Activated CD4-positive, alpha-beta T cell treated with anti-CD3 and anti-CD28 coated beads, Interleukin-2, amount 10 ng/mL, durations not matched to agents 24 days and 14 days (primary cell): ENCODE measurements at places on chromosomes 2 and 18.

DNA sequence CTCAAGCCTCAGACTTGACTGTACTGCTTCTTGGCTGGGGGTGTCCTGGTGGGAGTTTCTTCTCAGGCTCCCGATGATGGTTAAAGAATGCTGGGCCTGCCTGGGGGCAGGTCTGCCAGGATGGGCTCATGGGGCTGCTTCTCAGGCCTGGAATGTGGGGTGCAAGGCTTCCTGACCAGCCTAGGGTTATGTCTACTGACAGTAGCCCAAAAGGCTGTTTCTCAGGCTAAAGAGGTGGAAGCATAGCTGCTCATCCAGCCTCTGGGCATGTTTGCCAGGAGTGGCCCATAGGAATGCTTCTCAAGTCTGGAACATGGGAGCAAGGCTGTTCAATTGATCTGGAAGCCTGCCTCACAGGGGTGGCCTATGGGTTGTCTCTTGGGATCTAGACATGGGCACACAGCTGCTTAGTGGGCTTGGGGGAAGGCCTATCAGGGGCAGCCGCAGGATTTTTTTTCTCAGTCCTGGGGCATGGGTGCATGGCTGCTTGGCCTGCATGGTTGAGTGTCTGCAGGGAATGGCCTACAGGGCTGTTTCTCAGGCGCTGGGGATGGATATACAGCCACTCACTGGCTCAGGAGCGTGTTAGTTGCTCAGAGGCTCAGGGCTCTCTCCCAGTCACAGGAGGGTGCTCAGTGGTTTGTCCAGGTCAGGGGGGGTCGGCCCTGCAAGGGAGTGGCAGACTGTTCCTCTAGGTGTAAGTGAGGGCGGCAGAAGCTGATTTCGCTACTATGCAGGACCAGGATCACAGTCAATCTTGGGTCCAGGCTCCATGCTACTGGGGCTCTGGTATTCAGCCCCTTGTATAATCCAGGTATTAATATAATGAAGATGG, 617.3 kb upstream of the REG3G start:
- no peak for DNase-seq

GRCh38 chr2:164178835-164179465, 442.3 kb downstream of the GRB14 start:
- DNase-seq: no peak

DNA sequence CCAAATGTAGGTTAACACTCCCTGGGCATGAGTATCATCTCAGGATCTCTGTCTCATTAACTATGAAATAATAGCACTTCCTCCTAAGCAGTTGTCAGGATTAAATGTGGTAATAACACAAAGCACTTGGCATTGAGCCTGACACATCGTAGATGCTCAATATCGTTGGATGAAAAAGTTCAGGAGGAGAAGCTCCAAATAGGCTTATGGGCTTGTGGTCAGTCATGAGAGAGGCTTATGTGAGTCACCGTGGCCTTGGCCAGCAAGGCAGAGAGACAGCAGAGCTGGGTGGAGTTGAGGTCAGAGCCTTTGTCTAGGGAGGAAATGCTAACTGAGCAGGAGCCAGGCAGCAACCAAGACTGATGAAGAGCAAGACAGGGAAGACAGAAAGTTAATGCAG, 68.3 kb upstream of the PPM1B start:
- DNase-seq: peak; percentile 63

DNA sequence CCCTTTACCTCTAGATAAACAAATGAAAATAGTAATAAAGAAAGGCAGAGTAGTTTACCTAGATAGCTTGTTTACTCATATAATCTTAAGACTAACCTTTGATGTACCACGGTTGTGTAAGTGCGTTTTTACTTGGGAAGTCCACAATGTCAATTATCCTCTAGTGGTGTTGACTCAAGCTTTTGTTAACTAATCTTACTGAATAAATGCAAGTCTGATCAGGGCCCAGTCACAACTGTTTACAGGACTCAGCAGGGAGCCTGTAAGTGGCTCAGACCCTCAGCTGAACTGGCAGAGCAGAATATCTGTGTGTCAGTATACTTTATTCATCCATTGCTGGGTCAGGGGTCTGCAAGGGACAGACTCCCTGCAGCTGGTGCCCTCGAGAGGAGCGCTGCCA, 98.1 kb upstream of the ACAA2 start:
- DNase-seq: no peak

GRCh38 chr2:50538147-50538546, 493.8 kb downstream of the NRXN1 start:
- DNase-seq: no peak

DNA sequence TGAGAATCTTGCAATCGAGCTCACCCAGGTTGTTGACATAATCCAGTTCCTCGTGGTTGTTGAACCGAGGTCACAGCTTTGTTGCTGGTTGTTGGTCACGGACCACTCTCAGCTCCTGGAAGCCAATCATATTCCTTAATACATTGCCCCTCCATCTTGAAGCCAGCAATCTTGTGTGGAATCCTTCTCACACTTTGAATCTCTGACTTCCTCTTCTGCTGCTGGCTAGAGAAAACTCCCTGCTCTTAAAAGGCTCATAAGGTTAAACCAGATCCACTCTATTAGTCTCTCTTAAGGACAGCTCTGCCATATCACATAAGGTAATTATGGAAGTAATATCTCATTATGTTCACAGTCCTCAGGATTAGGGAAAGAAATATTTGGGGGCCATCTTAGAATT, 41.1 kb downstream of the SP140 start:
- no peak for DNase-seq

GRCh38 chr2:120825370-120826259, 89.9 kb downstream of the GLI2 start:
- no peak for DNase-seq

GRCh38 chr2:216490061-216490460, 8.6 kb upstream of the RPL37A start:
- no peak for DNase-seq

DNA sequence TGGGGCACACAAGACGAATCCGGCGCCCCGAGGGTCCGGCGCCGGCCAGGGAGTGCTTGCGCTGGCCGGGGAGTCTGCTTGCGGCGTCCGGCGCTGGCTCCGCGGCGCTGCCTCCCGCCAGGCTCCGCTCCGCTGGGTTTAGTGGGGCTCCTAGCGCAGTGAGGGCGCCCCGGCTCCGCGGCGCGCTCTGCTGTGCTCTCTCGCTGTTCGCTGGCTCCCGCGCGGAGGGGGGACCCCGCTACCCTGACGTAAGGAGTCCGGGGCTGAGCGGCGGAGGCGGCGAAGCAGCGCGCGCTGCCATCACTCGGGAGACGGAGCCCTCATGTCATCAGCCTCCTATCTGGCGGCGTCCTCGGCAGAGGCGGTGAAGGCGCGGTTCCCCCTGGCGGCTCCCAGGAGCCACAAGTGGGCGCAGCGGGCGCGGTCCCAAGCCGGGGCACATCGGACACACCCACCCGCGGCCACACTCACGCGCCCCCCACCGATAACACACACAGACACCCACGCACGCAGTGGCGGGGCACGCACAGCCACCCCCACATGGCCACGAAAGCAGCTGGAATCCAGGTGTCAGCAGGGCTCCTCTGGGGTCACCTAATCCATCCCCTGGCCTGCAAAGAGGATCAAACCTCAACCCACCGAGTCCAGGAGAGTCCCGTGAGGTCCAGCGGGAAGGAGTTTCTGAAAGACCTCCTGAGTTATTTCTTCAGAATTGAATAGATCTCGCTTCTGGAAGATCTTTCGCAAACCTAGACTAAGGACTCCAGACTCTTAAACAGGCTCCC, at the start of gene C1QL2:
TSS of gene C1QL2 (minus strand) at position 189 of the 785 bp plus-strand sequence. CDS start 482 bp downstream, outside the sequence.
- DNase-seq: no peak
